ENCODE measurements at places on chromosomes 12 and 14.

GRCh38 chr14:33369972-33370371 lies 431.3 kb downstream of the NPAS3 start:
- DNase-seq, result no peak

- DNase-seq, result no peak
Observed at GRCh38 chr14:37932008-37932407, 275.7 kb upstream of the SSTR1 start.

DNA sequence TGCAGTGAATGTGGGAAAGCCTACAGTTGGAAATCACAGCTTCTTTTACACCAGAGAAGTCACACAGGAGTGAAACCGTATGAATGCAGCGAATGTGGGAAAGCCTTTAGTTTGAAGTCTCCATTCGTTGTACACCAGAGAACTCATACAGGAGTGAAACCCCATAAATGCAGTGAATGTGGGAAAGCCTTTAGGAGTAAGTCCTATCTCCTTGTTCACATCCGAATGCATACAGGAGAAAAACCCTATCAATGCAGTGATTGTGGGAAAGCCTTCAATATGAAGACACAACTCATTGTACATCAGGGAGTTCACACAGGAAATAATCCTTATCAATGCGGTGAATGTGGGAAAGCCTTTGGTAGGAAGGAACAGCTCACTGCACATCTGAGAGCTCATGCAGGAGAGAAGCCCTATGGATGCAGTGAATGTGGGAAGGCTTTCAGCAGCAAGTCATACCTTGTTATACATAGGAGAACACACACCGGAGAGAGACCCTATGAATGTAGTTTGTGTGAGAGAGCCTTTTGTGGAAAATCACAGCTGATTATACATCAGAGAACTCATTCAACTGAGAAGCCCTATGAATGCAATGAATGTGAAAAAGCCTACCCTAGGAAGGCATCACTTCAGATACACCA lies 24.6 kb downstream of the ZNF26 start:
- DNase-seq, result no peak

DNA sequence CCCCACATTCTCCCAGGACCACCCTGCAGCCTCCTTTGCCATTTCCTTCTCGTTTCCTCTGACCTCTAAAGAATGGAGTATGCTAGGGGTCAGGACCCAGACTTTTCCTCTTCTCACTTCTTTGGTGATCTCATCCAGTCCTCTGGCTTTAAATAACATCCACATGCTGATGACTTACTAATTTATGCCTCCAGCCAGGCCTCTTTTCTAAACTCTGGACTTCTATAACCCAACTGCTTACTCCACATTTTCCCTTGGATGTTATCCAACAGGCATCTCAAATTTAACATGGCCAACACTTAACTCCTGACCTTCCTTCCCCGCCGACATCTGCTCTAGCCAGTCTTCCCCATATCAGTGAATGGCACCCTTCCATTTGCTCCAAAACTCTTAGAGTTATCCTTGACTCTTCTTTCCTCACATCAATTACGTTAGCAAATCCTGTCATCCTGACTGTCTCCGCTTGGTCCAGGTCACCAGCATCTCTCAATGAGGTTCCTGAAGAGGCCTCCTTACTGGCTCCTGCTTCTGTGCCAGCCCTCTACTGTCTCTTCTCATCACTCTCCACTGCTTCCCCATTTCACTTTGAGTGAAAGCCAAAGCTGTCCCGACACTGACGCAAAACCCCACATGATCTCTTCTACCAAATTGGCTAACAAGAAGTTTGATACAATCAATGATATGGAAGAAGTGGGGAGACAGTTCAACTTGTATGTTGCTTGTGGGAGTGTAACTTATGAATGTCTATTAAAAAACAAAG lies 42.7 kb downstream of the TMBIM6 start:
- DNase-seq, result no peak

DNA sequence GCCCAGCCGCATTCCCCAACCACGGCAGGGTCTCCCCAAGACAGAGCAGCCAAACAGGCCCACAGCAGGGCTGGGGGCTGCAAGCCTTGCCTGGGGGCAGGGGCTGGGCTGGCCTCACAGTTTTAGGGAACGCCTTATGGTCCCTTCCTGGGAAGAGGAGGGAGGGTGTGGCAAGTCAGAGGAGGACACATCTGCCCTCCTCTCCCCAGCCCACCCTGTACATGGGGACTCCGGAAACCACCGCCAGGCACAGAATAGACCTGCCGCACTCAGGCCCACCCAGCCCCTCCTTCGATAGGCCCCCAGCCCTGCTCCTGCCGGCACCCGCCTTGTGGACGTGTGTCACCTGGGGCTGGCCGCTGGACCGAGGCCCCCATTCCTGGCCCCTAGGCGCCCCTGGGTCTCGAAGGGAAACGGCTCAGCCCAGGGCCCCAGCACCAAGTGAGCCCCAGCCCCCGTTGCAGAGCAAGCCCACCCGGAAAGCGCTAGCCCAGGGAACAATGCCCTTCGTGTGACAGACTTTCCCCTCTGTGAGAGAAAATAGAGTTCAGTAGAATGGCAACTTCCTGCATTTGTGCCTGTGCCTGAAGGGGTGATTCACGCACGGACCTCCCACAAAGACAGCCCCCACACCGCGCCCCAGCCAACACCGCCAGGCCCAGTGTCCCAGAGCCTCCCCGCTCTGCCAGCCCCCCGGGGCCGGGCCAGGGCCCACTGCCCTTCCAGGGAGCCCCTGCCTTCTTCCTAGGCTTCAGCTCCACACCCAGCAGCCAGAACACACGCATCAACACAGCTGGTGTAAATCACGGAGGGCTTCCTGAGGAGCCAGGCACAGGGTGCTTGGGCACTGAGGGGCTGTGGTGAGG lies 12.0 kb upstream of the NUDT14 start:
- DNase-seq, result no peak

- no peak for DNase-seq
Observed at GRCh38 chr14:63542231-63542999, 762 bp downstream of the PPP2R5E start.
